ENCODE measurements at places on chromosomes 5 and 9.

DNA sequence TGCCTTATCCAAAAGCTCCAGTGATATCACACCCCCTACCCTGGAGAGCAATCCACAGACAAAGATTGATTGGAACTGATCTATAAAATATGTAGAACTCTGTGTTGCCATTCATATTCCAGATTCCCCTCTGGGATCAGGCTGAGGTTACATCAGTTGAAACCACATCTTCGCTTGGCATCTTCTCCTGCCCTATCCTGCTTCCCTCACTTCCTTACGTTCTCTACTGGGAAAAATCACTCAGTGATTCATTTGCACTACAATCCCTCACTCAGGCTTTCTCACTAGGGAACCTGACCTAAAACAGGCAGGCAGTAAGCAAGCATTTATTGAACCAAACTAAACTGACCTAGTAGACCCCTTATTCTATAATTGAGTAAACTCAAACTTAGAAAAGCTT, 111.7 kb downstream of the ESM1 start:
- DNase-seq = no peak

DNA sequence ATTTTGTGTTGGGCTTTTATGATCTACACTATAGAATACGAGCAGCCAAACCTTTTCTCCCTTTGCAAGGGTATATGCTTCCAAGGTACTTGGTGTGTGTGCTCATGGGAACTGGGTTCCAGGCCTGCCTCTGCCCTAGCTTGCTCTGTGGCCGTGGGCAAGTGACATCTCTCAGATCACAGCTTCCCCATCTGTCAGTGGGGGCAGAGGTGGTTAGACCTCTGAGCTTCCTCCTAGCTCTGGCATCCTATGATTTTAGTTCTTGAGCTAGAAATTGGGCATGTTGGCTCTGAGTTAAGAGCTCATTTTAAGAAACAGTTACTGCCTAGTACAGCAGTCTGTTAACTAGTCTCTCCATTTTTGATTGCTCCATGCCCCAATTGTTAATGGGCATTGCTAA, 12.5 kb upstream of the CCNJL start:
- DNase-seq = no peak

- no peak for DNase-seq
These were observed 69.2 kb upstream of the RPS23 start for GRCh38 chr5:82347201-82347865.

GRCh38 chr5:332843-333242, 11.3 kb downstream of the AHRR start:
- no peak for DNase-seq

- DNase-seq = no peak
These were observed 7.3 kb downstream of the SRFBP1 start for GRCh38 chr5:121968910-121969607.

- DNase-seq = no peak
These were observed 26.3 kb downstream of the PCDHGC5 start for GRCh38 chr5:141515141-141515540.

DNA sequence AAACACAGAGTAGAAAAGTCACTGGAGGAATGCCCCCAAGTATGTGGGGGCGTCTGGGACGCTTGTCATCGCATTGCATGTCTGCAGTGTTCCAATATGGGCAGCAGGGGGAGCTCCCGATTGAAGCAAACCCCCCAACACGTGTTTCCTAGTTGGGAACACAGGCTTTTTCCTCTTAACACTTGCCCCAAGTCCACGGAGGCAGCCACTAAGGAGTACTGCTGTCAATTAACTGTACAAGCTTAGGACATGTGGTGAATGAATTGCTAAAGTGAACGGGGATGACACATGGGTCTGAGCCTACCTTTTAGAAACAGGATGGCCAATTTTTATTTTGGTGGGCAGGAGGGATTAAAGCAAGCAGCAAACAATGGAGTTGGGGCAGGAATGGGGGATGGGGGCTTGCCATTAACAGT, 2.2 kb downstream of the GABRB2 start:
- DNase-seq = peak; percentile 53

- DNase-seq = no peak
These were observed 15.6 kb upstream of the DENND1A start for GRCh38 chr9:123945532-123945931.

GRCh38 chr9:127050591-127051001, 71.8 kb downstream of the ANGPTL2 start:
- DNase-seq = no peak

- no peak for DNase-seq
These were observed 538.3 kb downstream of the CSNK1G3 start for GRCh38 chr5:124050120-124050770.

- no peak for DNase-seq
These were observed 50.8 kb downstream of the TGFBR1 start for GRCh38 chr9:99155736-99156135.

- no peak for DNase-seq
These were observed 374.0 kb downstream of the ZNF608 start for GRCh38 chr5:124372457-124372856.

GRCh38 chr5:39639618-39640089, 214.9 kb upstream of the DAB2 start:
- DNase-seq = no peak

- peak; percentile 94 for DNase-seq
These were observed 226.9 kb downstream of the SMARCA2 start for GRCh38 chr9:2241836-2242741.

DNA sequence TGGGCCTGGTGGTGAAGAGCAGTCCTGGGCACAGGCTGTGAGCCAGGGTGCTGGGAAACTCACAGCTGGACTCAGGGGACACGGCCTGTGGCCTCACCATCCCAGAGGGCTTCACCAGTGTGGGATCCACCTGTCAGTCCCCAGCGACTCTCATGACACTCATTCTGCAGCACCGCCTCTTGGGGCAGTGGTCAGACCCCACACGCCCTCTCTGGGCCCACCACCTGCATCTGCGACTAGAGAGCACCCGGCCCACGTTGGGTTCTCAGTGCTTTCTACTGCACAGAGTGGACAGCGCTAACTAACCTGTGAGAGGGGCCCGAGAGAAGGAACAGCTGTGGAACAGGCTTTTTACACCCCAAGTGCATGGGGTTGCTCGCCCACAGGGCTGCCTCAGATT, 45.8 kb upstream of the GARNL3 start:
- DNase-seq = no peak
